Stimulated activated CD4-positive, alpha-beta T cell treated with anti-CD3 and anti-CD28 coated beads, TNF-alpha, amount 100 ng/mL, for 48 hours (primary cell): ENCODE measurements at places on chromosomes 4 and X.

GRCh38 chrX:138127314-138127713, 561.4 kb downstream of the ZIC3 start:
- no peak for DNase-seq

GRCh38 chr4:72451349-72451748, 117.7 kb downstream of the ADAMTS3 start:
- DNase-seq: no peak

- no peak for DNase-seq
These were observed 22.3 kb downstream of the SLC34A2 start for GRCh38 chr4:25677943-25678342.

DNA sequence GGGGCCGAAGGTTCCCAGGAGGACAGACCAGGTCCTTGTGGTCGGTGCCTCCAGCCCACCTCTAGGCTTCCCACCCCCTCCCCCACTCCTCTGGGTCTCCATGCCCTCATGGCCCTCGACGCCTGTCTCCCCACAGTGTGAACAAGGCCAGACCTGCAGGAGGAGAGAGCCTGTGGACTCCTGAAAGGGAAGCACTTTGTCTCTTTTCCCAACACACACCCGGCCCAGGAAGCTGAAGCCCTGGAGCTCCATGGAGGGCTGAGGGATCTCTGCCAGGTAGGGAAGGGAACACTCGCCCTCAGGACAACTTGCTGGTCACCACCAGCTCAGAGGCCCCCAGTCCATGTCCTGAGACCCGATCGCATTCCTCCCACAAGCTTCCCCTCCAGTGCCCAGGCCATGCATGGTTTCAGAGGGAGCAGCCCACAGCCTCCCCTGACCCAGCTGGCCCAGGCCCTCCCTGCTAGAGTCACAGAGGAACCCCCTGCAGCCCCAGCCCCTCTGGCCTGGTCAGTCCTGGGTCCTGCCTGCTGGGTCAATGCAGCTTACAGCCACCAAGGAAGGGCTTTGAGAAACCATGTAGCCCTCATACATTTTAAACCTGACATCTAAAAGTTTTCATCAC, 60.8 kb downstream of the ABLIM2 start:
- DNase-seq: no peak

DNA sequence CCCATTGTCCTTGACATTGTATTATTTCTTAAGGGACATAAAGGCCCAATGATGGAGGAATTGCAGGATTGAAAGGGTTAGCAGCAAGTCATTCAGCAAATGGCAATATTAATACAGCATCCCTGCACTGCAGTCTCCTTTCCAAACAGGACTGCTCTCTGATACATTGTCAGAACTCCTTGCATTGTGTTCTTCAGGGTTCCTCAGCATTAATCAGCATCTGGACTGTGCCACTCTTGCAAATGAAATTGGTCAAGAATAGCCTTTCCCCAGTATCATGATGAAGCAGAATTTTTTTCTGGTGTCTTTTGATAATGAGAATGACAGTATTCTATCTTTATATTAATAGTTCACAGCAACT, 272.6 kb upstream of the HAND2 start:
- no peak for DNase-seq

DNA sequence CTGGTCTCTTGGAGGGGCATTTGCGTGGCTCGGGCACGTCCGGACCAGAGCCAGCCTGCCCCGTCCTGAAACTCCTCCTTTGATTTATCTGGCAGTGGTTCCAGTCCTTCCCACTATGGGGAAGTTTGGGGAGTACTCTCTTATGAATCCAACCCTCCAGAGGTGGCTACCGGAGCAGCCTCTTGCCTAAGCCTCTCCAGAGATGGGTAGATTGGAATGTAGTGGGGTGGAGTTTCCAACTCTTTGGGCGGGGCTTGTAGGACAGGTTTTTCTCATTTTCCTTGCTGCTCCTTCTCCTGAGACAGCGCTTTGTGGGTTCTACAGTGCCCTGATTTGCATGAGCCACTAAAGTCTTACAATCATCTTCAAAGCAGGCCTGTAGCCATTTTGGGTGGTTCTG, 60.1 kb upstream of the XAGE1B start:
- DNase-seq: no peak

DNA sequence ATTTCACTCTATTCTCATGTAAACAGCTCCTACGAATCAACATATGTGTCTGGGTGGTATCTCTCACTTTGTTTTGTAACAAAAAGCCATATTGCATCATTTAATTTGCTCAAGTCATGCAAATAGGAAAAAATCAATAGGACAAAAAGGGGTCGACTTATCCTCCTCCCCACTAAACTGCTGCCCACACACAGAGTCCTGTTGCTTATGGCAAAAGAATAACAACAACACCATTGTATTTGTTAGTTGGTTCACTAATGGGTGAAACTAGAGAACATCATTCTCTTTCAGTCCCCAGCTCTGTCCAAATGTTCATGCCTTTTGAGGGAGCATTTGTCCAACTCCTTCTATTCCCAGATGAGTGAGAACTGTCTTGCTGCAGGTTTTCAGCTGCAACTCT, 2.1 kb downstream of the HHIP start:
- no peak for DNase-seq

- no peak for DNase-seq
These were observed 5.9 kb downstream of the SOWAHB start for GRCh38 chr4:76892001-76892400.

DNA sequence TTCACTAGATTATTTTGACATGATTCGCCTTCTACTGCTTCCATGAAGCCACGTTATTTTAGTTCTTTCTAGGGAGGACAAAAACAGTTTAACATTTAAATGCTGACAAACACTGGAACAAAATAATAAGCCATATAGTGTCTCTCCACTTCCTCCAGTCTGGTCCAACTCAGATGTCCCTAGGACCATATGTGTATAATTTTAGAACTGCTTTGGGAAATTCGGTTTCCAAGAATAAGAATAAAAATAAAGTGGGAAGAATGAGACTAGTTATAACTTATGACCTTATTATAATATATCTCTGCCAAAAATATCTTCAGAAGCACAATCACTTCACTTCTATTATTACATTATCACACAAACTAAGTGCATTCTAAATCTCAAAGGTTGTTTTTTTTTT, 164.4 kb upstream of the POF1B start:
- no peak for DNase-seq

- DNase-seq: no peak
These were observed 72.9 kb downstream of the COMMD8 start for GRCh38 chr4:47390428-47391125.

- DNase-seq: no peak
These were observed 81.8 kb downstream of the ASB9 start for GRCh38 chrX:15188039-15188438.

- no peak for DNase-seq
These were observed 237.9 kb downstream of the MAML3 start for GRCh38 chr4:139916041-139916440.

GRCh38 chr4:1809754-1810502, 16.8 kb downstream of the FGFR3 start:
- DNase-seq: peak; percentile 41

DNA sequence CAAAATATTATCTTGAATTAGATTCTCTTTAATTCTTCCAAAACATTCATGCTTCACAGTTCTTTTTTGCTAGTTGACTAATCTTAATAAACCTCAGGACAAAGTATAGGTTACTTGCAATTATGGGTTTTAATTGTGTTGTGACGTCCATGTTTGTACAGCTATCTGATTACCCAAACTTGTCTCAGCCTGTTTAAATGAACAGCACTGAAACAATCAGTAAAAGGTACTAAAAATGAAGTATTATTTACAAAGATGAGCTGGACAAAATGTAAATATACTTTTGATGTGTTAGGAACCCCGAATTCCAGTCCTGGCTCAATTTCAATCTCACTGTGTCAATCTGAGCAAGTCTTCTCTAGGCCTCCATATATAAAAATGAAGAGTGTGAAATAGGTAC, 57.4 kb upstream of the SLC6A14 start:
- DNase-seq: no peak

GRCh38 chrX:2708021-2708420, 16.9 kb downstream of the CD99 start:
- no peak for DNase-seq

DNA sequence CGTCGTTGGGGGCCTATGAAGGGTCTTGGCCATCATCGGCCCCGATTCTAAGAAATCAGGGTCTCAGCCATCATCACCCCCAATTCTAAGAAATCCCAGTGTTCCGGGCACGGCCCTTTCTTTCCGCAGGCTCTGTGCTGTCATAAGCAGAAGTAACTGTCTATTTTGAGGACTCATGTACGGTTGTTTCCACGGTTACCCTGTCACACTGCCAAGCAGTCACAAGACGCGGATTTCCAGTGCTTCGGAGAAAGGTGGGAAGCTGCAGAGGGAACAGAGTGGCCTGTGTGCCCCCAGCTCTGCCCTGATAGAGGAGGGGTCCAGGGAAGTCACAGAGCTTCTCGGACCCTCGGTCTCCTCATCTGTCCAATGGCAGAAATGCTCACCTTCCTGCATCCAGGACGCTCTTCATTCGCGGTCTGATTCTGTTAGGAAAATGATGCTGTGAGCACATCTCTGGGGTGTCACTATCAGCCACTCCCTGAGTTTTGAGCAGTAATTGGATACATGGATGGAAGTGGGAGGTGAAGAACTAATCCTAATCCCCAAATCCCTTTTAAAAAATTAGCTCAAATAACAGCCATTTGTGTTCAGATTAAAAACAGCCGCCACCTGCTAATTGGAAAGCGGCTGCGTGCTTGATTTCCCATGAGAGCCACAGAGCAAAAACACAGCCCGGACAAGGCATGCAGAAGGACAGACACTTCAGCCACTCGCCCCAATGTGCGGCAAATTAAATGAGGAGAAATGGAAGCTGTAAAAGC, 73.1 kb downstream of the WFS1 start:
- no peak for DNase-seq

DNA sequence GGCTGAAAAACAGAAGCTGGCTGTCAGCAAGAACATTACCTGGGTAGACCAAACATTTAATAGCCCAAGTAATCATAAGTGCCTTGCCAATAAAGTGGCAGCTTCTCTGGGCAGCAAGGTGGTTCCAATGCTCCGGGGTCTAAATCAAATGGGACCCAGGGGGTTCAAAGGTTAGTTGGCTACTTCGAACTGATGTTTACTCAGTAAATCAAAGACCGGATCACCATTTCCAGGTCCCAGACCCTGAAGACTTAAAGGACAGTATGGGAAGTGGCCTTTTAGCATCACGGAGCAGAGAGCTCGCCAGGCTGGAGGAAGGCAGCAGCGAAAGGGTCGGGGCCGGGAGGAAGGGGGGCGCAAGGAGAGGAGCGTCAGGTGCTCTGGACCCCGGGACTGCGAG, 1.0 kb downstream of the SH3KBP1 start:
- no peak for DNase-seq

- no peak for DNase-seq
These were observed 1301.8 kb upstream of the DIAPH2 start for GRCh38 chrX:95382799-95383198.

- DNase-seq: no peak
These were observed 12.5 kb upstream of the CRLF2 start for GRCh38 chrX:1224954-1225353.
